Stimulated activated CD8-positive, alpha-beta memory T cell treated with anti-CD3 and anti-CD28 coated beads, Interleukin-7, amount 100 ng/mL, for 24 hours (primary cell): ENCODE measurements at places on chromosomes 3 and 15.

GRCh38 chr3:39130026-39130425 lies 22.5 kb downstream of the TTC21A start:
- DNase-seq: no peak

DNA sequence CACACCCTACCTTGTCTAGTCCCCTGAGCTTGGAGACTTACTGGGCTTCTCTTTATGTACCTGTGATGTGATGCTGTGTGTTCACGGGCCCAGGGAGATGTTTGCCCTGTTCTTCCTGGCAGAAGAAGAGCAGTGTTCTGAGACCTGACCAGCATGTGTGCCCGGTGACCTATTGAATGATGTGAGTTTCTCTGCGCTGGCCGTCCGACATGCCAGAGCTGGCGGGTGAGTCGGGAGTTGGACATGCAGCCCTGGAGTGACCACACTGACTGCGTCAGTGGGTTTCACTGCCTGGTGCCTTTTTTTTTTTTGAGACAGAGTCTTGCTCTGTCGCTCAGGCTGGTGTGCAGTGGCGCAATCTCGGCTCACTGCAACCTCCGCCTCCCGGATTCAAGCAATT lies 42.3 kb downstream of the CGNL1 start:
- no peak for DNase-seq

DNA sequence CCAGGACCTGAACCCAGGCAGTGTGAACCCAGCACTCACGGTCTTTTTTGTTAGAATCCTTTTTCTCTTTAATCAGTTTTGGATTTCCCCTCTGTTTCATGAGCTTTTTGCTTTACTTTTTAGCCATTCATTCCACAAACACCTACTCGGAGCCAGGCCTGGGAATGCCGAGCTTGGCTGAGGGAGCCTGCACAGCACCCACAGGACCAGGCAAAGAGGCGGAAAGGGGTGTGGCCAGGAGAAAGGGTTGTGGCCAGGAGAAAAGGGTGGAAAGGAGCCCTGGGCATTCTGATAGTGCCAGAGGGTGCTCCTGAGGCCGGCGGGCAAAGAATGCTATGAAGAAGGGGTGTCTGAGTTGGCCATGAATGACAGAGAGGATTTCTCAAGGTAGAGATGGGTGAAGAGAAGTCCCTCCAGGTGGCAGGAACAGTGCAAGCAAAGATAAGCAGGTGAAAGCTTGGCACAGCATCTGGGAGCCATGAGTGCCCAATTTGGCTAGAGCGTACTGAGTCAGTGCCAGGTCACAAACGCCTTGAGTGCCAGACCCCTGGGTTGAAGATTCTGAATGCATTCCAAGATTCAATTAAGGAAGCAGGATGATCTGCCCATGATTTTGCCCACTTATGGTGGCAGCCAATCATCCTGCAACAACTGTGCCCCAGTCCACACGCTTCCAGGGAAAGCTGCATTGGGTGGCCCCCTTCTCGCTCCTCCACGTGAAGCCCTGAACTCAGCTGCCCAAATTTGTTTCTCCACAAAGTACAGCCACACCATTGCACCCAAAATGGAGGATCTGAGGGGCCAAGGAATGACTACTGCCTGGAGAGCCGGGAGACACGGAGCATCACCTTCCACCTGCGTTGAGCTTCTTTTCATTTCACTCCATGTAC lies 157.2 kb downstream of the XXYLT1 start:
- no peak for DNase-seq

GRCh38 chr3:120095979-120096426 lies 1.8 kb upstream of the GSK3B start:
- DNase-seq: no peak

DNA sequence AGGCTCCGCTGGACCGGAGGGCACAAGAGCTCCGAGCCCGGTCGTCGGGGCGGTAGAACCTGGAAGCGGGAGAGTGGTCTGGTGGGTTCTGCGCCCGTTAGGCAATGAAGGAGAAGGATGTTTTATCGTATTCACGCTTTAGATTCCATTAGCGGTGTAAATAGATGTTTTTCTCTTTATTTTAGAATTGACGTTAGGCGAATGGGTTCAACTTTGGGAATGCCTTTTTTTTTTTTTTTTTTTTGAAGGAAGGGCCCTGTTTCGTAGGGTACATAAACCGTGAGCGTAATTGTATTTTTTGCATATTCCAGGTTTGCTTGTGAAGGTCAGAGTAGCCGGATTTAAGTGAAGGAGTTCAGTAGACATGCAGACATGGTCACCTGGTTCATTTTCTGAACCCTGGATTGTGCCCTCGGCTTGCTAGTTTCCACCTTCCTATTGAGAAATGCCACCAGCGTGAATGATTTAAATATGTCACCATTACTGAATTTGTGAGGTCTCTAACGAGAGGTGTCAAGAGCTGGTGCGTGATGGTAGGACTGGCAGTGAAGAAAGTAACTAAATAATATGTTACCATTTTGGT lies 808 bp downstream of the RBM6 start:
- DNase-seq: no peak

- DNase-seq: no peak
These were observed 18.9 kb downstream of the MAGEL2 start for GRCh38 chr15:23628612-23629233.

DNA sequence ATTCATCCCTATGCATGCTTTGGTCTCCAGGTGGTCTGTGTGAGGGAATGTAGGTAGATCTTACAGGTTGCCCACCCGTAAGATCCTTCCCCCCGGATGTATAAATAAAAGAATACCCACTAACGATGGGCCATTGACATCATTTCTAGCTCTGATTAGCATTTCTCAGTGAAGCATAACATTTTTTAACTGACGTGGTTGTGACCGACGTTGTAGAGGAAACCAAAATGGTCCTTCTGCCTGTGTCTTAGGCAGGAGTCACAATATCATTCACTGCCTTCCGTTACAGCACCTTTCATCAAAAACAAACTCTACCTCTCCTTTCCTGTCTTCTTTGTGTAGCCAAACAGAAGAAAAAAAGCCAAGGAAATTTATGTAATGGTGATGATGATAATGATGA lies 27.3 kb upstream of the UMPS start:
- no peak for DNase-seq

DNA sequence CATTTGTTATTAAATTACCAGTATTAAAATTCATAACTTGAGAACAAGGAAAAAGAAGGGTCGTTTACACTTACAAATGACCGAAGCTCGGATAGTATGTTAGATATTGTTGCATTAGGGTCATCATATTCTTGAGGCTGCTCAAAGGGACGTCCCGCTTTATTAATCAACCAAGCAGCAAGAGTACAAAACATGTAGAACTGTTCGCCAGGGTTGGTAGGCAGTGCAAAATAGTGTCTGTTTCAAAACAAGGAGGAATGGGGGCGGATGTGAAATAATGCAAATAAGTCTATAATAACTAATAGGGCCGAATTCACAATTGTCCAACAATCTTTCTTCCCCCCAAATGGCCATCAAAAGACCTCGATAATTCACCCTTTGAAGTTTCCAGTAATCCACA lies 2.9 kb downstream of the IFT57 start:
- DNase-seq: no peak

GRCh38 chr15:74725845-74726773 lies 781 bp upstream of the CYP1A1 start:
- peak; percentile 35 for DNase-seq

GRCh38 chr15:61685971-61686370 lies 374.3 kb downstream of the VPS13C start:
- DNase-seq: no peak

DNA sequence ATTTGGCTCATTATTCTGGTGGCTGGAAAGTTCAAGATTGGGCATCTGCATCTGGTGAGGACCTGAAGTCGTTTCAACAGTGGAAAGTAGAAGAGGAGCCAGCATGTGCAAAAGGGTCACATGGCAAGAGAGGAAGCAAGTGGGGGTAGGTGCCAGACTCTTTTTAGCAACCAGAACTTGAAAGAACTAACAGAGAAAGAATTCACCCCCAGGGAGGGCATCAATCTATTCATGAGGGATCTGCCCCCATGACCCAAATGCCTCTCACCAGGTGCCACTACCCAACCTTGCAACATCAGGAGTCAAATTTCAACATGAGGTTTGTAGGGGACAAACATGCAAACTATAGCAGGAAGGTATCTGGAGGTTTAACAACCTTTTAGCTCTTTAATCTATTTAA lies 10.3 kb upstream of the RYK start:
- no peak for DNase-seq

DNA sequence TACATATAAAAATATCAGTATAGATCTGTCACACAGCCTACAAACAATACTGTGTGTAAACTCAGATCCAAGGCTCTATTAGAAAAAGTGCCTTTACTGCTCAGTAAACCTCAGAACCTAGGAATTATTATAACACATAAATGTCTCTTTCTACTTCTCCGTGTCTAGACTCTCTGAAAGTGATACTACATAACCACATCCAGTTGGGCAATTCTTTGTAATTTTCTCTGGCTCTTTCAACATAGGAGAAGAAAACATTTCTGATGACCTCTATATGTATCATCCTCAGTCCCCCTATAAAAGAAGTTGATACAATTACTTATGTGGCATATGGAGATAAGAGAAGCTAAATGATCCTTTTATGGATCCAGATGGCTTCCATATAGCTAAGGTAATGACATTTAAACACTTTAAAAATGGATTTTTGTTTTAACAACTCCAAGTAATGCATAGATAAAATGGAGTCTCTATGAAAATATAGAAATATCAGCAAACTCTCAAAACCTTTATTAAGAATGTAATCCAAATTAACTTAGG lies 104.5 kb downstream of the LSAMP start:
- DNase-seq: no peak

- no peak for DNase-seq
These were observed 38.6 kb downstream of the MCTP2 start for GRCh38 chr15:94269954-94270353.

- no peak for DNase-seq
These were observed 8.2 kb downstream of the SLC6A6 start for GRCh38 chr3:14410503-14411165.

DNA sequence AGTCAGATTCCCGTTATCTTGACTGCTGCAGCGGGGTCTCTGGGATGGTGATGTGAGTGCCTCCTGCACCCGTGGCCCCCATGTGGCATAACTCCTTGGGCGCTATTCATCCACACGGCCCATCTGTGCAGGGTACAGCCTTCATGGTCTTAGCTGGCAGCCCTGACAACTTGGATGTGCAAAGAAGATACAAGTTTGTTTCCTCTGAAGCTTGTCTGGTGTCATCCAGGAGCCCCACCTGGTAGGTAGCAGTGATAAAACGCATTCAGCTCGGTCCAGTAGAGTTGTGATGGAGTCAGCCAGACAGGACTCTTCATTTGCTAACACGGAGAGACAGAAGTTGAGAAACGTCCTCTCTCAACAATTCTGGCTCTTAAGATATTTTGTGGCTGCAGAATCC lies 53.3 kb downstream of the CORO2B start:
- DNase-seq: no peak

GRCh38 chr3:2839876-2840275 lies 270.3 kb downstream of the IL5RA start:
- no peak for DNase-seq

GRCh38 chr3:120193554-120193953 lies 91.5 kb downstream of the GPR156 start:
- DNase-seq: no peak

- DNase-seq: no peak
These were observed 157.4 kb upstream of the LRTM1 start for GRCh38 chr3:55085231-55085630.

DNA sequence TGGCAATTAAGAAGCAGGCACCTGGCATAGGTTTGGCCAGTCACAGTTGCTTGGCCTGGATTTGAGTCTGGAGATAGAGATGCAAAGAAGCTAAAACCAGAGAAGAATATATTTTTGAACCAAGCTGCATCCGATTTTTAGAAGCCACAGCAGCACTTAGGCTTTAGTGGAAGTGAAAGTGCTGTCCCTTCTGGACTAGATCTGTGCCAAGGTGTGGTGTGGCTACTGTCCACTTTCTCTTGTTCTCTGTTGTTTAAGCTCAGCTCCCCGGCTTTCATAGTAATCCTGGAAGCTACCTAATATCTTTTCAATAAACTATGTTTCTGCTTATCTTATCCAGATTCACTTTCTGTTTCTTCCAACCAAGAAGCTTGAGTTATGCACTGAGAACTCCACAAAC lies 183.4 kb upstream of the THRB start:
- no peak for DNase-seq

GRCh38 chr3:20945892-20946291 lies 759.9 kb upstream of the SGO1 start:
- no peak for DNase-seq

GRCh38 chr3:82496890-82497560 lies 735.6 kb upstream of the GBE1 start:
- no peak for DNase-seq

- DNase-seq: no peak
These were observed 152.5 kb upstream of the GPR149 start for GRCh38 chr3:154582501-154582900.

DNA sequence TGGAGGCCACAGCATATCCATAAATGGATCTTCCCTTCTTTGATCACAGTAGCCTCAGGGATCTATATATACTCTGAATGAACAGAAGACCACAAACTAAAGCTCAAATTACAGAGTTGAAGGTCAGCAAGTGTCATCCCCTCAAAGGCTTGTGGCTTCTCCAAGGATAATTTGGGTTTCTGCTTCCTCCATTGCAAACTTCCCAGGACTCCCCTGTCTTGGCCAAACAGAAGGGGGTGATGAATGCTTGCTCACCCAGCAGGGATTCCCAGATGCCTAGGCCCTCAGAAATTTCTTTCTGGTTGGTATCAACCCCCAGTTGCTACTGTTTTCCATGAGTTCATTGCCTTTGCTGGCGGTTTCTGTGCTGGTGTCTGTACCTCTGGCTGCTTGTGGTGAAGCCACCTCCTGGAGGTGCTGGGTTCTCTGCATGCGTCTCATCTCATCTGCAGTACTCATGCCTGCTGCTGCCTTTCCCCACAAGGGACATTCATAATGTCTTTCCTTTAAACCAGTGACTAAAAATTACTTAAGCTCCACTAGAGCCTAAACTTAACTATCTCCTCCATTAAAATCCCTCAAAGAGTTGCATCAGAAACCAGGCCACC lies 17.7 kb downstream of the ENTPD3 start:
- no peak for DNase-seq

DNA sequence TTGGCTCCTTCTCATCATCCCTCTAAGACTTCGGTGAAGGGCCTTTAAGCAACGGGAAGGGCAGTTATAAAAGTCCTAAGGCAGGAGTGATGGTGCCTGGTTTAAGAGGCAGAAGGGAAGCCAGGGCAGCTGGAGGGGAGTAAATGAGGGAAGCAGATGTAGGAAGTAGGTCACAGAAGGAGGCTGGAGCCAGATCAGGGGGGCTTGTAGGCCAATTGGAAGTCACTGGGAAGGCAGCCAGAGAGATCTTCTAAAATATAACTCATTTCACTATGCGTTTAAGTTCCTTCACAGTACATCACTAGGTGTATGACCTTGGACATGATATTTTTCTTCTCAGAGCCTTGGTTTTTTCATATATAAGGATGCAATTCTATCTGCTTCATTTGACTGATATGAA lies 94.7 kb downstream of the MYH15 start:
- DNase-seq: no peak

DNA sequence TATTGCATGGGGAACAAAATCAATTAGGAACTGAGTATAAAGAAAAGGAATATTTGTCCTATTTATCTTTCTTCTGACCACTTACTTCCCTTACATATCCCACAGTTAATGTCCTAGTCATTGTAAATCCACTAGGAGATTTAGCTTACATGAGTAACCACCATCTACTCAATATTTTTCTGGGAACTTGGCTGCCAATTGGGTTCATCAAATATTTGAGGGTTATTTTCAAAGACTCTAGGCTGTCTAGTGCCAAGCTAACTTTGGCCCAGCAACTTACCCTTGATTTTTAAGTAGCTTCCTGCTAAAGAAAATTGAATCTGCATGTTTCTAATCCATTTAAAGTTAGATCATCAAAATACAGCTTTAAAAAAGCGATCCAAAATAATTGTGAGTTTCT lies 362.5 kb upstream of the EPHA3 start:
- DNase-seq: no peak

- no peak for DNase-seq
These were observed 73.0 kb downstream of the NEO1 start for GRCh38 chr15:73125219-73125618.
